ENCODE measurements at places on chromosomes 5 and 9.

DNA sequence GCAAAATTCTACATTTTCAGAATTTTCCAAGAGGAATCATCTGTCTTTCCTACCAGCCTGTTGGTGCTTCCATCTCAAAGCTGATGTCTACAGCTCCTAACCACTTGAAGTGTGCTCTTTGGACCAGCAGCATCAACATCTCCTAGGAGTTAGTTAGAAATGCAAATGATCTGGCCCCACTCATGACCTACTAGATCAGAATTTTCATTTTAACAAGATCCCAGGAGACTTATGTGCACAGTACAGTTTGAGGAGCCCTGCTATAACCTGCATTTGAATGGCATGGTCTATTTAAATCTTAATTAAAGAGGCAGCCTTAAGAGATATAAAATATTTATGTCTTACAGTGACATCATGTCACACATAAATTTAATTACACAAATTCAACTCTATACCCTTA lies 33.8 kb downstream of the ITK start:
- DNase-seq: no peak

GRCh38 chr9:18997151-18997550 lies 35.9 kb downstream of the SAXO1 start:
- no peak for DNase-seq

- no peak for DNase-seq
Observed at GRCh38 chr5:7794823-7795222, 56.1 kb downstream of the CFAP90 start.

DNA sequence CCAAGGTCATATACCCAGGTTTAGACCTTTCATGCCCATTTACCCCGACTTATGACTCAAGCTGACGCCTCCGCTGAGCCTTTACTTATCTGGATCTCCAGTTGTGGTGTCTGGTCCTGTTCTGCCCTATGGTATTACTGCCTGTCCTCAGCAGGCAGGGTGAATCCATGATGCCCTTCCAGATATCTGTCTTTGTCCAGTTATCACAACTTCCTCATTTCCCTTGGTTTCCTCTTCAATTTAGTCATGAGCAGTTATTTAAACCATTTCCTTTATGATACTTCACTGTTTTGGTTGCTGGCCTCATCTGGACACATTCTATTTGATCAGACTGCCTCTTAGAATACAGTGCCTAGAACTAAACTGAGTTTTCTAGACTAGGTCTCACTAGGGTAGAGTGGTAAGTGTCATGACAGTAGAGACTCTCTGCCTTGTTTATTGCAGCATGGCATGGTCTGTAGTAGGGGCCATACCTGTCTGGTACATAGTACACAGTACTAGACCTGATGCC lies 93.3 kb downstream of the MELK start:
- no peak for DNase-seq

DNA sequence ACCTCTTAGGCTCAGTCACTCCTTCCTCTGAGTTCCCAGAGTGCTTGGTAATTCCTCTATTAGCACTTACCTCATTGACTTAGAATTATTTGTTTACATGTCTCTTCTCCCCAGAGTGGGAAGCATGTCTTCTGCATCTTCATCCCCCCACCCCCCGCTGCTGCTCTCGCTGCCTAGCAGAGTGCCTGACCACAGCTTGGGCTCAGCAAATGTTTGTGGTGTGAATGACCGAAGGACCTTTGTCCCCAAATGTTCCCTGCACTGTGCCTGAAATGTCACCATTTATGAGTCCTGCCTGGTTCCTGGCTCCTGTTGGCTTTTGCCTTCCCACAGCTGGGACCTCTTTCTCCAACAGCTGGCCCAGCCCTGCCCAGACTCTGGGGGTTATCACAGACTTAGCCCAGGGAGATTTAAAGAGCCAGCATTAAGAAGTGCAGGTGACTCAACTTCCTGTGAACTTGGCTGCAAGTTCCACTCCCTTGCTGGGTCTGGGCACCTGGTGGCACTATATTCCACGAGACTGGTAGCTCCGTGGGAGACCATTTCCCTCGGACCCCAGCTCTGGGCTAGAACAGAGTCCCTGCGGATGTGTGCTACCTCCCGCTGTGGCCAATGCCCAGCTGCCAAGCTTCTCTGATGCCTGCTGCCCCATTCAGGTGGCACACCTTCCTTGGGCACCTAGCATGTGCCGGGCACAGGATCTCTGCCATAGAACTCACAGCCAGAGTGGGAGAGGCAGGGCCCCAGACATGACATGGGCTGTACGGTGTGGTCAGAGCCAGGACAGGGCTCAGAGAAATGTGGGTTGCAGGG lies 1.8 kb upstream of the HMCN2 start:
- no peak for DNase-seq

DNA sequence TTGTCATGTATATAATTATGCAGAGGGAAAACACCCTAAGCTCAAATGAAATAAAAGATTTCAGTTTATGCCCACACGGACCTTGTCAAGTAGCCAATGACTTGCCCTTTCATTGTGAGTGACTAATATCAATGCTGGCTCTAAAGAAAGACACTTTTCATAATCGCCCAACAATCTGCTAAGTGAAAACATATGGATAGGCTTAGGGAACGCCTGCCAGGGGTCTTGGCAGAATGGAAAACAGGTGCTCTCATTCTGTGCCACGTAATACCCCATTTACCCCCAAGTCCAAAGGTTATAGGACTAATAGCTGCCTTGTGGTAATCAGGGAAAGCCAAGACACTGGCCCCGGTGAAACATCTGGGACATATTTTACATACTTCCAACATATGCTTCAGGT lies 157.7 kb downstream of the SLF1 start:
- DNase-seq: no peak

DNA sequence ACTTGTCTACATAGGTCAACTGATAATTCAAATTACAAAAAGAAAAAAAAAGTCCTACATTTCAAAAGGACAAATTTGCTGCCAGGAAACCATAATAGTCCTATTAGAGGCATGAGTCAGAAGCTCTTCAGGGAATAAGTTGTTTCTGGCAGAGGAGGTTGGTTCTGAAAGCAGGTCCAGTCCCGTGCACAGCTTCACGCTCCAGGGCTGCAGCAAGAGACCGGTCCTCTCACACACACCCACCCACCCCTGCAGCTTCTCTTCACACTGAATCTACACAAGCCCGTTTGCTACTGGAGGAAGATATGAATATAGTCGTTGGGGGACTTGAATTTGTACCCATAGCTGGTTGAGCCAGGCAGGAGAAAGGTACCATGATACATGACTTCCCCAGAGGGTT lies 36.9 kb upstream of the SLC1A3 start:
- no peak for DNase-seq

- no peak for DNase-seq
Observed at GRCh38 chr5:180526269-180526668, 32.1 kb downstream of the CNOT6 start.

GRCh38 chr5:56692359-56693219 lies 122.8 kb upstream of the MAP3K1 start:
- DNase-seq: no peak

- no peak for DNase-seq
Observed at GRCh38 chr9:16830806-16831205, 39.7 kb downstream of the BNC2 start.

DNA sequence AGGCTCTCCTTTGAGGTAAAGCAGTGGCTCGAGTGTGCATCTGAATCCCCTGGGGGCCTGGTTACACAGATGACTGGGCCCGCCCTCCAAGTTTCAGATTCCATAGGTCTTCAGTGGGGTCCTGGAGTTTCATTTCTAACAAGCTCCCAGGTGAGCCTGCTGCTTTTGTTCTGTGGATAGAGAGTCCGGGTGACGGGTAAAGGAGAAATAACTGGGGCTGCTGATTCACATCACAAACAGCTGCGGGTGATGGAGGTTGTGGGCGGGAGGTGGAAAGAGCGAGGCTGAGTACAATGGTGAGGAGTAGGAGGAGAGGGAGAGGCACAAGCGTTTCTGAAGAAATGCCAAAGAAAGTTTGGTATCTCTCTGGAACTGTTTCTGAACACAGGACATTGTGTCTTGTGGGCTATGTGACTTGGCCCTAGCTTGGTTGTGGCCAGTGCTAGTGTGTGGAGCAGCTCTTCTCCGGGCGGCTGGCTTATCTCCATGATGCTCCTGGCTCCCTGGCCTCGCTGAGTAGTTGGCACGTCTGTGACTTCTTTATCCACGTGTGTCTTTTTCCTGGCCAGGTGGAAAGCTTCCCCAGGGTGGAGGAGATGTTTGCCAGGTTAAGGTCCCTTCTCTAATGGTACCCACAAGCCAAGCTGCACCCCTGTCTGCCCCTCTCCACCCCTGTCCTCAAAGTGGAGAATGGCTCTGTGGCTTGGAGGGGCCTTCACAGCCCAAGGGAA lies 61.7 kb downstream of the HSPA4 start:
- no peak for DNase-seq

DNA sequence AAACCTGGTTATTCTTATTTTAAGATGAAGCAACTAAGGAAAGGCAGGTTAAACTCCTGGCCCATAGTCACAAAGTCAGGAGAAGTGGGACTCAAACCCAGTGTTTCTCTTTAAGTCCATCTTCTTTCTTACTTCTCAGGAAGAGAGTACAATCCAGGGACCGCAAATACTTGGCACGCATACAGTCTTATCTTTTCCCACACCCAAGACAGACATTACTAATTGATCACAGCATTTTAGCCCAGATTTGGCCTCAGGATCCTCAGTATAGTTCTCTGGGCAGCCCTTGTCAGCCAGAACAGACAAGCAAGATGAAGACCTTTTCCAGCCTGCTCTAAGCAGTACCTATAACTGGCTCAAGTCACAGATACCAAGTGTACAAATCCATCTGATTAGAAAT lies 125.5 kb upstream of the RAI14 start:
- no peak for DNase-seq

GRCh38 chr9:115192835-115193525 lies 75.0 kb upstream of the TNC start:
- DNase-seq: no peak

DNA sequence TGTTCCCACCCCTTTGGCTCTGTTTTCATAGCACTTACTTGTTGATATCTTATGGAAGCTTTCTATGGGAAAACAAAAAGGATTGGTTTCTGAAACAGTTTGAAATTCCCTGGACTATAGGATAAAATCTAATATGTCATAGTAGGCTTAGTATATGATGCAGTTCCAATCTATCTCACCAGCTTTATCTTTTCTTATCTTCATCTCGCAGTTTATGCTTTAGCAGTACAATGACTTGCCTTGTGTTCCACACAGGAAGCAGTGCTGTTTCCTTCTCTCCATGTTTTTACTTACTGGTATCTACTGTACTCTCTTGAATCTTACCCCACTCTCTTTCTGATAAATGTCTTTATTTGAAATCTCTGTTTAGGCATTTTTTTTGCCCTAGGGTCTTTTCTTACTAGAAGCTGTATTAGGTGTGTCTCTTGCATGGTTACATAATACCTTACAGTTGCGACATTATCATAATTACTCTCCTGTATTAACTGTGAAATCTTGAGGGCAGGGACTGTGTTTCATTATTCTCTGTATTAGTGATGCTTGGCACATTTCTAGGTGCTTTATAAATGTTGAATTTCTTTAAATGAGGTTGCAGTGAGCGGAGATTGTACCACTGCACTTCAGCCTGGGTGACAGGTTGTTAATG lies 76.3 kb downstream of the FOCAD start:
- no peak for DNase-seq

GRCh38 chr9:71213633-71214032 lies 92.2 kb upstream of the TRPM3 start:
- DNase-seq: no peak

GRCh38 chr5:115087951-115088350 lies 81.8 kb downstream of the TRIM36 start:
- DNase-seq: no peak

GRCh38 chr9:33619666-33620404 lies 95.8 kb downstream of the ANKRD18B start:
- DNase-seq: no peak

DNA sequence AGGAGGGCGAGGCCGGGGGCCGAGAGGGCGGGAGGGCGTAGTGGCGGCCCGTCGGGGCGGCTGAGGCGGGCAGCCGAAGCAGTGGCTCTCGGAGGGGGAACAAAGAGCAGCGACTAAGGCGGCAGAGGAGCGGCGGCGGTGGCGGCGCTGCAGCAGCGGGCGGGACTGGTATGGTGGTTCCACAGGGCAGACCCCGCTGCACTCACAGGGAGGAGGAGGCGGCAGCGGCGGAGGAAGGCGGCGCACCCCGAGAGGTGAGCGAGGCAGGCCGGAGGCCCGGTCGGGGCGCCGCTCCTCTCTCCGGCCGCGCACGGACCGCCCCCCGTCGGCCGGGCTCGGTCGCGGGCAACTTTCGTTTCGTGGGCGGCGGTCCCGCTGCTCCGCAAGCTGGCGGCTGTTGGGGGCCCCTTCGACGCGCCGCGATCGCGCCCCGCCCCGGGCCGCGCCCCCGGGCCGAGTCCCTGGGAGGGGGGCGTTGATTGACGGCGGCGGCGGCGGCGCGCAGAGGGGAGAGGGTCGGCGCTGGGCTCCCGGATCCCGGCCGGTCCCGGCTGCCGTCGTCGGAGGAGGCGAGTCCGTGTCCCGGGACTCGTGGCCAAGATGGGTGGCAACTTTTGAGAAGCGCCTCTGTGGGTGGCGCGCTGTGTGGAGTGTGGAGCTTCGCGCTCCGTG lies 467 bp downstream of the CNOT6 start:
- DNase-seq: peak; percentile 45

- DNase-seq: no peak
Observed at GRCh38 chr5:144102361-144102760, 68.1 kb downstream of the YIPF5 start.

GRCh38 chr9:136488247-136489214 lies 5.7 kb upstream of the SEC16A start:
- peak; percentile 35 for DNase-seq

GRCh38 chr5:154813736-154814135 lies 36.7 kb downstream of the FAXDC2 start:
- no peak for DNase-seq

DNA sequence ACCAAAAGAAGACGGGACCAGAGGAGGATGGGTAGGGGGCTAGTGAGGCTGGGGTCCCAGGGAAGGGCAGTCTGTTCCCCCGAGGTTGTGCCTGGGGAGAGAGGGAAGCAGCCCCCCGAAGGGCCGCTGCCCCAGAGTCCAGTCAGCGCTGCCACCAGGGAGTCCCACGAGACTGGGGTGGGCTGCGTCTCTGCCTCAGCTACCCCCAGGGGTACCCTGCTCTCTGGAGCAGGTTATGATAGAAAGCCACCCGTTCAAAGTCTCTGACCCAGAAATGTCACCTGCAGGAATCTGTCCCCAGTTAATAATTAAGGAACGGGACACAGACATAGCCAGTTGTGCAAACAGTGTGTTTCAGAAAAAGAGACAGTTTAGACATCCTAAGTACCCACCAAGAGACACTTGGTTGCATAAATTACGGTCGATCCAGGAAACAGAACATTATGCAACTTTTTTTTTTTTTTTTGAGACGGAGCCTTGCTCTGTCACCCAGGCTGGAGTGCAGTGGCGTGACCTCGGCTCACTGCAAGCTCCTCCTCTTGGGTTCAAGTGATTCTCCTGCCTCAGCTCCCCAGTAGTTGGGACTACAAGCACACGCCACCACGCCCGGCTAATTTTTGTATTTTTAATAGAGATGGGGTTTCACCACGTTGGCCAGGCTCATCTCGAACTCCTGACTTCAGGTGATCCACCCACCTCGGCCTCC lies 10.7 kb upstream of the AGPAT2 start:
- DNase-seq: no peak

- no peak for DNase-seq
Observed at GRCh38 chr9:136061405-136061804, 33.7 kb downstream of the NACC2 start.

GRCh38 chr9:133490865-133491655 lies 12.2 kb upstream of the SLC2A6 start:
- no peak for DNase-seq

Data from globus pallidus (tissue), 1 donor.